Hepatic stellate cell (primary cell): ENCODE measurements at places on chromosomes 3 and 15.

GRCh38 chr15:74540161-74540760, 759 bp upstream of the ARID3B start:
- no peak for DNase-seq

GRCh38 chr3:171673951-171674350, 136.3 kb downstream of the PLD1 start:
- no peak for DNase-seq

- no peak for DNase-seq
These were observed 1206.5 kb upstream of the EPHA6 start for GRCh38 chr3:95607926-95608325.

GRCh38 chr3:37610529-37610928, 251.2 kb upstream of the CTDSPL start:
- no peak for DNase-seq

- peak; percentile 12 for DNase-seq
These were observed 235.4 kb downstream of the TBL1XR1 start for GRCh38 chr3:176961916-176962315.

GRCh38 chr15:25863111-25863967, at the start of gene ATP10A:
ATP10A (minus strand) TSS chr15:25863327; CDS start chr15:25863096, 231 bp downstream.
- DNase-seq: peak; percentile 76

DNA sequence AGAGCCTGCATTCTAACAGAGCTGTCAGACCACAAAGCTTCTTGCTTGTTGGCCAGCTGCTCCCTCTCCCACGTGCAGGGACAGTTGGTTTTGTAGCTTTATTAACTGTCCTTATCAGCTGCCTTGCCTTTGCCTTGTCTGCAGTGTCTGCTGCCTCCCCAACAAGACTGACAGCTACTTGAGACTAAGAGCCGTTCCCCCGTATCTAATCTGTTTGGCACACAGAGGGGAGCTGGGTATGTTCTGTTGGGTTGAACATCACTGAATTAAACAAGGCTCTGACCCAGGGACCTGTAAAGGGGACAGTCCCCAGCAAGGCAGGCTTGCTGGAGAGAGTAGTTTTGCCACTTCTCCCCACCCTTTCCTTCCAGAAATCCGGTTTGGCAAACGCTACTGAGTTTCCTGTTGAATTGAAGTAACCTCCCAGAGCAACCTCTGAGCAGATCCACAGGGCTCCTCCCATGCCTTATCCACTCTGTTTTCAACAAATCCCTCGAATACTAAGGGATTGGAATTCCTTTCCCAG, 116.1 kb downstream of the ANP32A start:
- DNase-seq: peak; percentile 32

- no peak for DNase-seq
These were observed 70.7 kb downstream of the DCLK3 start for GRCh38 chr3:36693670-36694069.

- no peak for DNase-seq
These were observed 123.0 kb upstream of the NR2F2 start for GRCh38 chr15:96207377-96208006.

DNA sequence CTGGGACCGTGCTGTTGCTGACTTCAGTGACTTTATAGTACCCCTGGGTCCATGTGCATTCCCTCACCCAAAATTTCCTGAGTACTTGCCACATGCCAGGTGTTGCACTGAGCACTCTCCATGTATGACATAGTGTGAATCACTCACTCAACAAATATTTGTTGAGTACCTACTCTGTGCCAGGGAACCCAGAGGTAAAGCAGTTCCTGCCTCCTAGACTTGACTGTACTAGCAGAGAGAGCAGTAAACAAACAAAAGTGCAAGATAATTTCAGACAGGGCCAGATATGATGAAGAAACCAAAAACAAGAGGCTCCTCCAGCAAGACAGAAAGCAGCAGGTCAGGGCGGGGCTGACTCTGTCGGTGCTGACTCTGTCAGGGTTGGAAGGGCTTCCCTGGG, 12.2 kb downstream of the TGM4 start:
- no peak for DNase-seq

GRCh38 chr3:106533788-106534160, 665.0 kb upstream of the CBLB start:
- no peak for DNase-seq

- DNase-seq: no peak
These were observed 37.0 kb downstream of the ETFA start for GRCh38 chr15:76274226-76274625.

GRCh38 chr3:107899990-107900651, 190.7 kb downstream of the CD47 start:
- DNase-seq: peak; percentile 16

DNA sequence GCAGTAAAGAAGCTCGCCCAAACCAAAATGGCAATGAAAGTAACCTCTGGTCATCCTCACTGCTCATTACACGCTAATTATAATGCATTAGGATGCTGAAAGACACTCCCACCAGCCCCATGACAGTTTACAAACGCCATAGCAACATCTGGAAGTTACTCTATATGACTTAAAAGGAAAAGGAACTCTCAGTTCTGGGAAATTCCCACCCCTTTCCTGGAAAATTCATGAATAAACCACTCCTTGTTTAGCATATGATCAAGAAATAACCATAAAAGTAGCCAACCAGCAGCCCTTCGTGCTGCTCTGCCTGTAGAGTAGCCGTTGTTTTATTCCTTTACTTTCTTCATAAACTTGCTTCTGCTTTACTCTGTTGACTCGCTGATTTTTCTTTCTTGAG, 164.6 kb downstream of the SMAD6 start:
- DNase-seq: no peak

- peak; percentile 22 for DNase-seq
These were observed 39.6 kb upstream of the TIMP4 start for GRCh38 chr3:12198301-12198700.

DNA sequence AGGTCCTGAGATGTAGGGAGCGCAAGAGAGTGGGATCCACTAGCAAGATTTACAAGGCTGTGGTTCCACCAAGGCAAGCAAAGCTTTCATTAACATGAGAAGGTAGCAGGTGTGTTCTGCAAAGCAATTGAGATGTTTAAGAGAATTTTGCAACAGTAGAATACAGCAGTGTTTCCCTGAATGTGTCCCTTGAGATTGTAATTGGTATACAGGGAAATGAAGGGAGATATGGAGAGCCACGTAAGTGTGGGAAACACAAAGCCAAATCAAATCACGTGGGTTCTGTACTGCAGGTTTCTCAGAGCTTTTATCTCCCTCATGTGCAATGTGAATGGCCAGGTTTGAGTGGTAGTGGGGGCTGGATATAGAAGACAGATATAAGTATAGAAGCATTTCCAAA, 67.3 kb downstream of the ATG7 start:
- DNase-seq: no peak

- DNase-seq: no peak
These were observed 280.4 kb downstream of the SLC9A9 start for GRCh38 chr3:143567823-143568222.

DNA sequence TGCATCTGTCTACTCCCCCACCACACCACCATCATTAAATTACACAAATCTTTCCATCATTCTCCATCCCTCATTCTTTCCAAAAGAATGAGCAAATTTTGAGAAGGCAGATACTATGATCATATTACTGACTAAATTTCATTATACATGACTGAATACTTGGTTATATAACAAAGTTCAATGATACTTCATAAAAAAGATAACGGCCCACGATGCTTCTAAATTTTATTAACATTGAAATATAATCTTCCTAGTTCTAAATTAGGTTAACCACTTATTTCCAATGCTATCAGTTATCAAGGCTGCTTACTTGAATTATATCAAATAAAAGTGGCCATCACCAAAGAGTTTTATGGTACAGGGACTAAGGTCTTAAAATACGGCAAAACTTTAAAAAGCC, 13.5 kb downstream of the HERC1 start:
- DNase-seq: no peak

DNA sequence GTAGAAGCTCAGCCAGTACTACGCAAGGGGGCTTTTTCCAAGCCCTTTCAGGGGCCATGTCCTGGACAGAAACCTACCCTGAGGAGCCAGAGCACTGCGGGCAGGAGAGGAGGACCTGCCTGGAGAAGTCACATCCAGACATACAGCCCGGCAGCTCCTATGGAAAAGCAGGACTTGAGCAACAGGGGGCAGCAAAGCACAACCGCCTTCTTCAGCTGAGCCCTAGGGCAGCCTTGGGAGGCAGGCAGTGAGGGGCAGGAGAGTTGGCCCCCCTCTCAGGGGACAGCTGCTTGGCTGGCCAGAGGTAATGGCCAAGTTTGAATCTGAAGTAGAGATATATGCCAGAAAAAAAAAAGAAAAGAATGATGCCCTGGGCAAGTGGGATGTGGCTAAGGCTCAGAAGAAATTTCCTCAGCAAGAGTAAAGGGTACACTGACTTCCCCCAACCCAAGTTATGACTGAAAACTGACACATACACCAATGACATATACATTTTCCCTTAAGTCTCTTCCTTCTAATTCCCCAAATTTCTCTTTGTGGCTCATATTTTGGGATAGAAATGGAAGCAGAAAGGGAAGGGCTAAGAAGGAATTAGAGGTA, 56.9 kb downstream of the CYP19A1 start:
- DNase-seq: peak; percentile 62

GRCh38 chr15:74011610-74012009, 17.1 kb downstream of the PML start:
- DNase-seq: no peak

- no peak for DNase-seq
These were observed 30.7 kb downstream of the MBNL1 start for GRCh38 chr3:152299249-152299976.

DNA sequence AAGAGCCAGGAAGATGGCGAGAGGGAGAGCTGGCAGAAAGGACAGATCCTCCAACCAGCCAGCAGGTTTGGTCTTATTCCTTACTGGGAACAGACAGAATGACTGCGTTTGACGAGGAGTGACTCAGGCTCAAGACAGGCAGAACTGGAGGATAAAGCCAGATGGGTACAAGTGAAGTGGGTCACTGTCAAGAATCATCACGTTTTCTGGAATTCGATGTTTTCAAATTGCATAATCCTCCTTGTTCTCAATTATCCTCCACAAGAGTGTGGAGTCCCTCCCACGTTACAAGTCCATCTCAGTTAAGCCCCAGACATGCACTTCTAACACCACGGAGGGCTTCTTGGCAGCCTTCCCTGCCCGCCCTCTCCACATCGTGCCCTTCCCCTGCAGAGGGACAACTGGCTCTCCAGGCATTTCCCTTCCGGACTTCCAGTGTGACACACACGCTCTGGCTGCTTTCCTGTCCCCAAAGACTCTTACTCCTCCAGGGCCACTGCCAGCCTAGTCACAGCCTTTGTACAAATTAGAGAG, 183.1 kb downstream of the CHST2 start:
- DNase-seq: peak; percentile 80

DNA sequence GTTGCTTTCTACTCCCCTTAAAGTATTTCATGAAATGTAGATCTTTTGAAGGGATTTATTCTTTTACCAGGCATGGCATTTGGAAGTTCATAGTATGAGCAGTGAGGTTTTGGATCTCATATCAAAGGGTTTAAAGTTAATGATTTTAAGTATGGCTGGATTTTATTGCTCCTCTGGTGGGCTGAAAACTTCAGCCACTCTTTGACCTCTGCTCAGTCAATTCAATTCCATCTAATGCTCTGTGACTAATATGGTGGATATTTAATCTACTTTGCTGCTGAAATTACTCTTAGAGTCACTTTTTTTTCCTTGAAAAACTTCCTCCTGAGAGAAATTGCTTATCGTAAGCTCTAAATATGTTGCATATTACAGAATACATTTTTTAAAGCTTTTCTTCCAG, 218.6 kb downstream of the NR2F2 start:
- no peak for DNase-seq

DNA sequence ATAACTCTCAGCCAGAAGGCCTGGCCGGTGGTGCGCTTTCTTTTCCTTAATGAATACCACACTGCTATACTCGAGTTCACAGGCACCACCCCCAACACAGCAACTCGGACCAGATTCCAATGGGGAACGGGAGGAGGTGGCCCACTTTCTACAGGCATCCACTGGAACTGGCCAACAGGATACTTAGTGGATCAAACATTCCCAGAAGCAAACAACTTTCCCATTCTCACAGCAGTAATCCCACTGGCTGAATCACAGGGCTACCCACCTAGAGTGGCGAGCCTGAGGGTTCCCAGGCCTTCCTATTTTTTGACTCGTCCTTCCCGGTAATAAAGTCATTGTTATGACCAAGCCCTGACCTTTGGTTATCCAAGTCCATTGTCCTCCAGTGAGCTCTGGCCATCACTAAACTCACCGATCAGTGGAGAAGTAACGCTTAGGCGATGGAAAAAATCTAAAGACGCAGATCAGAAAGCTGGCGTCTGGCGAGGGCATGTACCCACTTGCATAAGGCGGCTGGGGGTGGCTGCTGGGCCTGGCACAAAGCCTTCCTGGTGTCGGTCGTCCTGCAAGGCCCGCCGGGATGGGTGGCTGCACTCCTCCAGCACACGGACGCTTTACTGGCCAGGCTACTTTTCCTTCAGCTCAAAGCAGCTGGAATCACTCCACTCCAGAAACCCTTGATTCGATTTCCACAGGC, 1.2 kb downstream of the EOGT start:
- no peak for DNase-seq

DNA sequence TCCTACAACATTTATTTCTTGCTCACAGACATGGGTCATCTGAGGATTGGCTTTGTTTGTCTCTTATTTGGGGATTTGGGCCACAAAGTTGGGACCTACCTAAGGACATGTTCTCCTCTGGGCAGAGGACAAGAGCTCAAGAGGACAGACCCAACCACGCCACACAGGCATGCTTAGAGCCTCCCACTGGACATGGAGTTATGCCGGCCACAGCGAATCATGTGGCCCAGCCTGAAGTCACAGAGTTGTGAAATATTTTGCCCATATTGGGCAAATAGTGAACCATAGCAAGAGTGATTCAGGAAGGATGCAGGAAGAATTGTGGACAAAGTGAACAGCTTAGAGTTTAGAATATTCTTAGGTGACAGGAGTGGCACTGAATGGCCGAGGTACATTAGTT, 9.9 kb downstream of the TRAK1 start:
- peak; percentile 78 for DNase-seq

DNA sequence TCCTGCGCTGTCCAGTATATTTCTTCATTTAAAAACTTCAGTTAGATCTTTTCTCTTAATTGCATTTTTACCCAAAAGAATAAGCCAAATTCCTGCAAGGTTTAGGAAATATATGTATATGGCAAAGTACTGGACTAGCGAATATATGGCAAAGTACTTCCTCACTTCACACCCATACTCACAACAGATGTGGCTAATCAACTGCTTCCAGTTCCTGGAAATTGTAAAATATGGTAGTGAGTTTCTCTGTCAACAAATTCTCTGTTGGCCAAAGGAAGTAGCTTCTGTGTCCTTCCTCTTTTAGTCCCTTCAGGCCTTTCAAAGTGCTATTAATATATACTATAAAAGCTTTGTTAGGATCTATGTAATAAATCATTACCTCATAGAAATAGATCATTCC, 22.0 kb downstream of the GPR15 start:
- DNase-seq: no peak

GRCh38 chr3:182382112-182382857, 411.0 kb upstream of the ATP11B start:
- no peak for DNase-seq

GRCh38 chr3:194277104-194277785, 73.9 kb downstream of the CPN2 start:
- DNase-seq: no peak

GRCh38 chr15:100060276-100060926, 281.4 kb downstream of the ADAMTS17 start:
- peak; percentile 22 for DNase-seq

- no peak for DNase-seq
These were observed 19.8 kb downstream of the PCSK6 start for GRCh38 chr15:101469520-101470288.
